ENCODE measurements at places on chromosomes 3 and 15.

DNA sequence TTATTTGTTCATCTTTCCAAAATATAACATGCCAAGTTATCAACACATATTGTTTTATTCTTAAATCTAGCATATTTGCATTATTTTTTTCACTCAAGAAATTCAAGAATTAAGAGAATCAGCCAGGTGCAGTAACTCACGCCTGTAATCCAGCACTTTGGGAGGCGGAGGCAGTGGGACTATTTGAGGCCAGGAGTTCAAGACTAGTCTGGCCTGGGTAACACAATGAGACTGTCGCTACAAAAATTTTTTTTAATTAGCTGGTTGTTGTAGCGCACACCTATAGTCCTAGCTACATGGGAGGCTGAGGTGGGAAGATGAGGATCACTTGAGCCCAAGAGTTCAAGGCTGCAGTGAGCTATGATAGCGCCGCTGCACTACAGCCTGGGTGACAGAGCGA lies 10.5 kb downstream of the DCUN1D1 start:
- DNase-seq, result no peak

GRCh38 chr3:130543322-130543721 lies 26.3 kb downstream of the COL6A6 start:
- DNase-seq, result no peak

GRCh38 chr15:99571299-99571698 lies 5.5 kb downstream of the MEF2A start:
- peak; percentile 40 for DNase-seq

GRCh38 chr15:77024273-77025082 lies 29.6 kb downstream of the PSTPIP1 start:
- DNase-seq, result peak; percentile 66

DNA sequence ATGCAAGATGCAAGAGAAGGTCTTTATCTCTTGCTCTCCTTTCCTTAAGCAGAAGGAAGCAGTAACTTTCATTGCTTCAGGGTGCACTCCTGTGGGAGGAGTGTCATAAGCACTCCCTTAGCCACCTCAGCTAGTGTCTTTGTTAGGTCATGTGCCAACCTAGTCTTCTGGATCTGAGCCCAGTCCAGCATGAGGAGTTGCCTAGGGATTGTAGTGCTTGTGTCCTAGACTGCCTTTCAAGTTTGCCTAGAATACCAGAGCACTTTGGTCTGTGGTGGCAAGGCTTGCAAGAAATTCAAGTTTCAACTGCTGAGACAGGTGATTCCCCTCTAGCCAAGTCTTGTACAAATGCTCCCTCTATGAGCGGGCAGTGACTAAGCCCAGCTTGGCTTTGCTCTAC lies 633.6 kb downstream of the ZNF385D start:
- no peak for DNase-seq

DNA sequence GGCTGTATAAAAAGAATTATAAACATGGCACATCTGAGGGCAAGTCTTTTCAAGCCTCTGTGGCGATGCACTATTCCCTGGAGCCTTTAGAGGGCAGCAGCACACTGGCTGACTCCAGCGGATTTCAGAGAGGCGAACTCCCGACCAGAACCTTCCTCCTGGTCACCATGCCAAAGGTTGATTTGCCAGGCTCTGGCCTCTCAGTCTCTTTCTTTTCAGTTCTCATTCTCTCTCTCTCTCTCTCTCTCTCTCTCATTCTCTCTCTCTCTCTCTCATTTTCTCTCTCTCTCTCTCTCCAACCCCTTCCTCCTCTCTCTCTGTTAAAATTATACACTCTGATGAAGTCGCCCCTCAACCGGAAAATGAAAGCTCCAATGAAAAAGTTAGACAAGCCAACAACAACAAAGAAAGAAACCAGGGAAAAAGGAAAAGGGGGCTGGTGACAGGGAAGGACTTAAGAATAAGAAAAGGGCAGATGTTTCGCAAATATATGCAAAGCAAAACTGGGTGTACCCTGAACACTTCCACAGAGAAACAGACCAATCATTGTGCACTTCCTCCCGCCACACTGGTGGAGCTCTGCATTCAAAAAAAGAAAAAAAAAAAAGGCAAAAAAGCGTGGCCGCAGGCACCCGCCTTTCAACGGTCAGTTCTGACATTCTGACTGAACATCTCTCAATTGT lies 90.2 kb downstream of the TIGIT start:
- peak; percentile 79 for DNase-seq

GRCh38 chr3:169748670-169749069 lies 16.2 kb downstream of the TERC start:
- no peak for DNase-seq

GRCh38 chr15:71272932-71273331 lies 157.7 kb downstream of the THSD4 start:
- DNase-seq, result no peak

DNA sequence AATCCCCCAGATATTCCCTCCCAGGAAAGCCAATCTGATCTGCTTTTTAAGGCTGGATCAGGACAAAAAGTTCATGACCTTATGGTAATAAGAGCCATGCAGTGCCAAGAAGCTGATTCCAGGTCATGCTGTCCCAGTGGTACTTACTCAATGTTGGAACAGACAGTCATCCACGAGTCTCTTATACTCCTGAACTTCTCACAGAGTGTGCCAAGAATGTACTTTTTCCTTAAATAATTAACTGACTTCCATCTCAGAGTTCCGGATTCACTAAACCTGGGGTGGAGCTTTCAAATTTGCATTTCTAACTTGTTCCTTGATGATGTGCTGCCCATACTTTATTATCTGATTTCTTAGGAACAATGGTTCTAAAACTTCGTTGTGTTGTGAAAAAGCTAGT lies 3.4 kb upstream of the P3H2 start:
- DNase-seq, result no peak

- no peak for DNase-seq
Observed at GRCh38 chr3:13132281-13132680, 59.1 kb upstream of the IQSEC1 start.
